ENCODE measurements at places on chromosomes 1 and 21.

DNA sequence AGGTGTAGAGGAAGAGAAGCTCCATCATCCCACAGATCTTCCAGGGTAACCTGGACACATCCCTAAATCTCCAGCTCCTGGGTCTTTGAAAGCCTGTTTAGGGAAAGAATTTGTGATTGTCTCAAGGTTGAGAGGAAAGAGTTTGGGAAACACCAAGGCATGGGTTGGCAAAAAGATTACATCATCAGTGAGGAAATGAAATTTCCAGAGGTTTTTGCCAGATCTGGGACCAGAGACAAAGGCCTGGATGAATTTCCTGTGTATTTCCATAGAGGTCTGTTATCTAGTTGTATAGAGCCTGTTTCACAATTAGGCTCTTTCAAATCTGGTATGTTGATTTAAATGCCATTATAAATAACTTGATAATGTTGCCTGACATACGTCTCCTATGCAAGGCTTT, 82.3 kb downstream of the GPR89B start:
- no peak for DNase-seq

- DNase-seq: no peak
Observed at GRCh38 chr1:47759251-47759935, 237.8 kb downstream of the TRABD2B start.

- no peak for DNase-seq
Observed at GRCh38 chr1:87044424-87044823, 130.0 kb downstream of the HS2ST1 start.

GRCh38 chr1:196466654-196467053, 141.6 kb downstream of the KCNT2 start:
- no peak for DNase-seq

- DNase-seq: no peak
Observed at GRCh38 chr1:178867670-178868069, 3.2 kb downstream of the ANGPTL1 start.

GRCh38 chr1:19651141-19651737, 7.1 kb downstream of the NBL1 start:
- DNase-seq: no peak

DNA sequence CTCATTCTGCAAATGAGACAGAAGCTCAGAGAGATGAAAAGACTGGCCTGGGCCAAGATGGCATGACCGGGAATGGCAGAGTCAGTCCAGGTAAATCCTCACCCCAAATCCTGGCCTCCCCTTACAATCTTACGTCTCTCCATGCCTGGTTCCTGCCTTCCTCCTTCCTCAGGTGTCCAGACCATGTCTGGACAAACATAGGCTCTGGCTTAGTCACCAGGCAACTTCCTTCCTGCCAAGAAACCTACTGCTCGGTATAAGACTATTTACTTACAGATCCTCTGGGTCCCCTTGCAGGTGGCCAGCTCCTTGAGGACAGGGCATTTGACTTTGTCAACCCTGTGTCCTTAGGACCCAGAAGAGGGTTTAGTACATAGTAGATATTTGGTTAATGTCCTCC, 69.4 kb upstream of the ROR1 start:
- no peak for DNase-seq

- DNase-seq: no peak
Observed at GRCh38 chr21:21146587-21147373, 148.6 kb downstream of the NCAM2 start.

DNA sequence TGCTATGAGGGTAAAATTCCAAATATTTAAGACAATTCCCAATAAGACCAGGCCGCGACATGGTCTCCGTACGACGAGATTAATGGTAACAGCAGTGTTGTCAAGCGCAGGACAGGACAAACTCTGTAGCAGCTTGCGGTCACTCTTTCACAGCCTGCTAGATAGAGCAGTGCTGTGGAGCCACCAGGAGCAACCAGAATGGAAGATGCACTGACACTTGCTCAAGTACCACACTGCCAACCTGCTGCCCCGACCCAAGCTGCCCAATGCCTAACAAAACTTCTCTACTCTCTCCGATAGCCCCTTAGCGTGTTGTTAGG, 636 bp downstream of the WARS2 start:
- DNase-seq: no peak

DNA sequence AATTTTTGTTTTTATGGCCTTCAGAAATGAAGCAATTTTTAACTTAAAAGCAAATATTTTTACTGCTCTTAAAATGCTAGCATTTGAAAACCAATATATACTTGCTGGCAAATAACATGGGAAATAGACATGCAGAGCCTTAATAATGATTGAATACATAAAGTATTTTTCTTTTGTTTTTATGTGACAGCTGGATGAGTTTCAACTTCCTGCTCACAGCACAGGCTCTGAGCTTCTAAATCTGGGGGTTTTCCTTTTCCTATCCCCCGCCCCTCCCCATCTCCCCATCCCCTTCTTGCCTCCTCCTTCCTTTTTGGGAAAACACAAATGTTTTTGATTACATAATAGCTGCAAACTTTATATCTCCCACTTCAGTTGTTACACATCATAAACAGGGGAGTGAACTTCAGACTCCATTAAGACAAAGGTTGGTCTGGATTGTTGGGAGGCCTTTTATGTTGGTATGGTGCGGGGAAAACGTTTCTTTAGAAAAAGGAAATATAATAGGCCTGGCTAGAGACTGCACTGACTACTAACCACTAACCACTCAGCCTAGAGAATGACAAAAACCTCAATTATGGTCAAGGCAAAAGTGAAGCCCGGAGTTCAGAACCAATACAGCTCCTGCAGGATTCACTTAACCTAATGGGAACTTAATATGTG, 116.1 kb upstream of the GORAB start:
- DNase-seq: no peak

DNA sequence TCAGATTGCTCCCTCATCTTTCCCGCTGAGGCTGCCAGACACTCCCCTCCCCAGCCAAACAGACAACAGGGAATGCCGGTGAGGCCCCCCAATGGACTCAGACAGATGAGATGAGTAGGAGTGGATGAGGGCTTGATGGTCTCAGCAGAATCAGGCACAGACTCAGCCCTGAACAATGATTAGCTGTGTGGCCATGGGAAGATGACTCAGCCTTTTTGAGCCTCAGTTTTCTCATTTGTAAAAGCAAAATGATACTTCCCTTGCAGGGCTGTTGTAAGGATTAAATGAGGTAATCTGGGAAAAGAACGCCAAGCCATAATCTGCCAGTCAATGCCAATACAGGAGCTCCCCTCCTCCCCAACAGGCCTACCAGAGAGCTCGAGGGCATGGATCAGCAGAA, 12.4 kb downstream of the C1orf198 start:
- no peak for DNase-seq

- DNase-seq: no peak
Observed at GRCh38 chr1:196102826-196103225, 505.4 kb downstream of the KCNT2 start.

GRCh38 chr1:170290276-170290675, 144.5 kb downstream of the NTMT2 start:
- no peak for DNase-seq

DNA sequence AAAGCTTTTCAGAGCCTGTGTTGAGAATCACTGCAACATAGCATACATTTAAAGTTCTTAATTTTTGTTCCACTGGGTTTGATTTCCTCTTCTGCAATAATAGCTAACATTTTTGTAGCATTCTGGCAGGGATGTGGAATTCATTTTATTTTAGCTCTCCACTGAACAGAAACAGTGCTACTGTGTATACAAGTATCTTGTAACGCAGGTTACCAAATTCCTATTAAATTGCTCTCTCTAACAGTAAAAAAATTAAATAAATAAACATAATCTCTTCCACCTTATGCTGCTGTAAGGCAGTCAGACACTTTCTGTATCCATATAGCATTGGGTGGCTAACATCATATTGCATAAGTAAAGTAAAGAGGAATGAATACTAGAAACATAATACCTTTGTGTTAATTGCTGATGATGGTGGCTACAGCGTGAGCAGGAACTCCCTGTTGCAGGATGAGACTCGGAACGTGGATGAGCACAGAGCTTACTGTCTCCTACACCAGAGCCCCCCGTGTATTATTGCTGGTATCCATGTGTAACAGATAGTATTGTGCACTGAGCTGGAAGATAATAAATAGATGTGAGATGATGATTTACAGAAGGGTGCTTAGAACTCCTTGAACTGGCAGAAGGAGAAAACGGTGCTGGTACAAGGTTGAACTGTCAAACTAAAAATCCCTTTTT, 276.9 kb upstream of the SNX7 start:
- DNase-seq: no peak

DNA sequence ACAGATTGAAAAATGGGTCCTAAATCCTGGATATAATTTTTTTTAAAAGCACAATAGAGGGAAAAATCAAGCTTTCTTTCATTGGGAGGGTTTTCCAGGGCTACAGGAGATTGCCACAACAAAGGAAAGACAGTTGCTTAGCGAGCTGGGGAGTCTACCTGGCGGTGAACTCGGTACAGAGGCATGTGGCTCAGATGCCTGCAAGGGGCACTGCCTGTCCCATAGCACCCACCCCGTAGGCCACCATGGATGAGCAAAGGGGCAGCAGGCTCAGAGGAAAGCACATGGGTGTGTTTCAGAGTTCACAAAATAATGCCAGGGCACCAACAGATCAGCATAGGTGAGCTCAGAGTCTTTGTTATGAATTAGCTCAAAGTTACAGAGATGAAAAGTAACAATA, 79.5 kb downstream of the PCNX2 start:
- no peak for DNase-seq

DNA sequence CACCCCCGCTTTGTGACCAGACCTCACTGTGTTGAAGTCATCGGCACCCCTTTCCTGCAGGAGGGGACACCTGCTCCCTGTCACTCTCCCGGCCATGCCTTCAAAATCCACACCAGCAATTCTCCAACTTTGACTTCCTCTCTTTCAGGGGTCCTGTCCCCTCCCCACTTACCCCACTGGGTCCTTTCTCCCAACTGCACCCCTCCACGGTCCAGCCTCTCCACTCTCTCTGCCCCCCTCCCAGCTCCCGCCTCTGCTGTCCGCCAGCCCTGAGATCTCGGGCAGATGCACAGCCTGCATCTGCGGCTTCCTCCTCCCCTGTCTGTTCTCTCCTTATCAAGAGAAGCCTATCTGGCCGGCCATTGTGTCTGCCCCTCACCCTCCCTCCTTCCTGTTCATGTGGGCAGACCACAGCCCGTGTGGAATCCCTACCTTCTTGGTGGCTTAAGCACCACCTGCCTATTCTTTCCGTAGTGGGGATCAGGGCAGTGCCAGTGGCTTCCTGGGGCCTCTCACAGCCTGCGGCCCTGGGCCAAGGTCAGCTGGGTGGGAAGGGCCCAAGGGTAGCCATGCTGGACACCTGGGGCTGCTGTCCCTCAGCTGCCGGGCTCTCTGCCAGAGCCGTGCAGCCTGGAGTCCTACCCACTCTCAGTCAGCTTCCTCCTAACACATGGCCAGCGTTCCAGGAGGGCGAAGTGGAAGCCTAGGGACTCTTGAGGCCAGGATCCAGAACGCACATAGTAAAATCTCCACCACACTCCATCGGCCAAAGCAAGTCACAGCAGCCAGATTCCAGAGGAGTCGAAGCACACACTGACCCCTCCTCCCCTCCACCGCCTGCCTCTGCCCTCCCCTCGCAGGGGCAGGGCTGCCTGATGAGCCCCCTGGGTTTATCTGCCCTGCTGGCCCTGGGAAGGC, 5.1 kb upstream of the HES4 start:
- DNase-seq: no peak

DNA sequence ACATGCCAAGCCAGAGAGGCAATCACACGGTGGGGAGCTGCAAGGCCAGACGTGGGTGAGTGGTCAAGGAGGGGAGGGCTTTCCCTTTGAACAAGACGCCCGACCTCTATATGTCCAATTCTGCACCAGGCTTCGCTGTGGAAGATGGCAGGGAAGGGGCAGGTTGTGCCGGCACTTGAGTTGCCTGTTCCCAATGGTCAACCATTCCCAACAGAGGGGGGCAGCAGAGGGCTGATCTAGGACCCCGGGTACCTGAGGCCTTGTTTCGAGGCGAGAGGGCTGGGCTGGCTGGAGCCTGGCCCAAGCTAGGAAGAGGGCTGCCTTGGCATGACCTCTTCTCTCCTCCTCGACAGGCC, 64.9 kb downstream of the TMEM53 start:
- DNase-seq: no peak

- DNase-seq: no peak
Observed at GRCh38 chr21:24424776-24425175, 1182.5 kb downstream of the MRPL39 start.

DNA sequence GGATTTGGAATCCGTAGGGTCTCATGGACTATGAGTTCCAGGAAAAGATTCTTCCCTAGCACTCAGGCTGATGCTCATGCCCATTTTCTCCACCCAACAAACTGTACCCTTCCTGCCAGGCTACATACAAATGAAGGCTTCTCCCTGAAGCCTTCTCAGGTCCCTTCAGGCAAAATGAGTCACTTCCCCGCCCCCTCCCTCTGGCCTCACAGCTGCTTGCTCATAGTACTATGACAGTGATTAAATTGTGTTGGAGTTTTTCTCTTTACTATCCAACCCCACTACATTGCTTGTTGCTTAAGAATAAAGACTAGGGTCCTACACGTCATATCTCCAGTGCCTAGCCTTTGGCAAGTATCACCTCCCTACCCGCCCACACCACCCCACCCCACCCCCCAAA, 207.6 kb upstream of the NFIA start:
- DNase-seq: no peak

DNA sequence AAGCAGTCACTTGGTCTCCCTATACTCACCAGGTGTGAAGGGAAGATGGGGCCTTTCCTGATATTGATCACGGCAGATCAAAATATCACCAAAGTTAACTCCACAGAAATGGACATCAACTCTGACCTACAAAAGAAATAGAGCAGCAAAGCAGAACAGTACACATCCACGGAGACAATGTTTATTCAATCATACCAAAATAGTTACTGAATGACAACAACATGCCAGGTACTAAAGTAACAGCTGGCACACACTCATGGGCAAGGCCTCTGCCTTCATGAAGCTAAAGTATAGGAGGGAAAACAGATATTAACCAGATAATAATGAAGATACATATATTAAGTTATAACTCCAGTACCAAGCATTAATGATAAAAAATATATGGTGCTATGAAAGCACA, 59.2 kb upstream of the RASAL2 start:
- DNase-seq: no peak

GRCh38 chr1:107172450-107173170, 31.8 kb downstream of the NTNG1 start:
- no peak for DNase-seq

- no peak for DNase-seq
Observed at GRCh38 chr21:25568246-25568645, 39.0 kb downstream of the MRPL39 start.
